ENCODE measurements at places on chromosomes 6 and 20. TPM values are rescaled to one million over a fixed set of nuclear protein-coding genes. Genes with fewer than 3 reads are reported as not detected.

DNA sequence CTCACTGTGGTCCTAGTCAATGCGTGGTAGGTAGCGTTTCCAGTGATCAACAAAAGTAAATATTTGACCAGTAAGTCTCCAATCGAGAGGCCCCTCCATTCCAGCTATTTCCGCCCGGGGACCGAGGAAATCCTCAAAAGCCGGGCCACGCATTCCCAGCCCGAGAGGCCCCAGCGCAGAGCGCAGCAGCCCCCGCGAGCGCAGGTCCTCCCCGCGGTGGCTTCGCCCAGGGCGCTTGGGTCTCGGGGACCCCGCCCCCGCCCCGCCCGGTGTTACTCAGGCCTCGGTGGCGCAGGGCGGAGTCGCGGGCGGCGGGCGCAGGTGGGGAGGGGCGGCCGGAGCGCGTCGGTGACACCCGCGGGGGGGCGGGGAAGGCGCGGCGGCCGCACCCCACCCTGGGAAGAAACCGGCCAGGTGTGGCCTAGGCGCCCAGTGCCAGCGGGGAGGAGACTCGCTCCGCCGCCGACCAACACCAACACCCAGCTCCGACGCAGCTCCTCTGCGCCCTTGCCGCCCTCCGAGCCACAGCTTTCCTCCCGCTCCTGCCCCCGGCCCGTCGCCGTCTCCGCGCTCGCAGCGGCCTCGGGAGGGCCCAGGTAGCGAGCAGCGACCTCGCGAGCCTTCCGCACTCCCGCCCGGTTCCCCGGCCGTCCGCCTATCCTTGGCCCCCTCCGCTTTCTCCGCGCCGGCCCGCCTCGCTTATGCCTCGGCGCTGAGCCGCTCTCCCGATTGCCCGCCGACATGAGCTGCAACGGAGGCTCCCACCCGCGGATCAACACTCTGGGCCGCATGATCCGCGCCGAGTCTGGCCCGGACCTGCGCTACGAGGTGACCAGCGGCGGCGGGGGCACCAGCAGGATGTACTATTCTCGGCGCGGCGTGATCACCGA, at the start of gene DSP:
TSS of gene DSP (plus strand) at position 497 of the 890 bp plus-strand sequence. CDS start at position 742, 245 bp downstream.
- DNase-seq = peak; percentile 41

DNA sequence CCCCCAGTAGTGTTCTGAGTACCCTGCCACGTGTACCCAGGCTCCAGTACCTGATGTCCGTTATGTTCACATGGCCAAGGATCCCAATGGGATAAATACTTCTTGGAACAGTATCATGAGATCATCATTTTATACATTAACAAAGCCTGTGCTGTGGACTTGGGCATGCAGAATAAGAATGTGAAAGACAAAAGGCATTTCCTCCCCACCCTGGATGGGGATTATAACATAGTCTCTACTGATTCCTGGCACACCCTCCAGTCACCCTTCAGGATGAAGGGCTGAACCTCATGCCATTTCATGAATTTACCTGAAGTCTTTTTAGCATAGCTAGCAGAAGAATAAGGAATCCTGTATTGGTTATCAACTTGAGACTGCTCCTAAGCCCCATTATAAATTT, 2.8 kb downstream of the TNFRSF21 start:
- no peak for DNase-seq

DNA sequence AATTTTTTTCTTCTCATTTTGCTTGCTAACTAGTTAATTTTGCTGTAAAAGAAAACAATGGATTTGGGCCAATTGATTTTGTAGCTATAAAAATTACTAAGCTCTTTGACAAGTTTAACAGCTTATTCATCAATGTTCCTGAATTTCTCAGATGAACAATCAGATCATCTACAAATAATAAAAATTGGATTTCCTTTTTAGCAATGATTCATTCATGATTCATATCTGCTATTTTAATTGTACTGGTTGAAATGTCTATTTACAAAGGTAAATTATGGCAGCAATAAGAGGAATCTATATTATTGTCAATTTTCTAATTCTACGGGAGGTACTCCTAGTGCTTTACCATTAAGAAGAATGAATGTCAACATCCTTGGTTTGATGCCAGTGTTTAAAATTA, 178.8 kb upstream of the BTBD3 start:
- DNase-seq = no peak

GRCh38 chr20:44659931-44660330, 8.4 kb upstream of the ADA start:
- DNase-seq = no peak

The PDE7B gene
- total RNA-seq = not detected

The KHDC1 gene
- 6.4 TPM for total RNA-seq

The SKIC2 gene
- total RNA-seq = 29.9 TPM

The HMGCLL1 gene
- total RNA-seq = not detected

GRCh38 chr6:135113860-135114259, 59.2 kb upstream of the HBS1L start:
- no peak for DNase-seq

The C6orf163 gene
- 0.72 TPM for total RNA-seq

- peak; percentile 99 for DNase-seq
These were observed 21.9 kb downstream of the SGK1 start for GRCh38 chr6:134295953-134296553.

- peak; percentile 2 for DNase-seq
These were observed 912 bp upstream of the OR12D3 start for GRCh38 chr6:29376003-29376402.

GRCh38 chr20:2805689-2806350, 5.4 kb upstream of the CPXM1 start:
- DNase-seq = no peak

GRCh38 chr6:15363523-15364400, 117.9 kb downstream of the JARID2 start:
- no peak for DNase-seq

- no peak for DNase-seq
These were observed 55.6 kb downstream of the EZR start for GRCh38 chr6:158763434-158764182.

DNA sequence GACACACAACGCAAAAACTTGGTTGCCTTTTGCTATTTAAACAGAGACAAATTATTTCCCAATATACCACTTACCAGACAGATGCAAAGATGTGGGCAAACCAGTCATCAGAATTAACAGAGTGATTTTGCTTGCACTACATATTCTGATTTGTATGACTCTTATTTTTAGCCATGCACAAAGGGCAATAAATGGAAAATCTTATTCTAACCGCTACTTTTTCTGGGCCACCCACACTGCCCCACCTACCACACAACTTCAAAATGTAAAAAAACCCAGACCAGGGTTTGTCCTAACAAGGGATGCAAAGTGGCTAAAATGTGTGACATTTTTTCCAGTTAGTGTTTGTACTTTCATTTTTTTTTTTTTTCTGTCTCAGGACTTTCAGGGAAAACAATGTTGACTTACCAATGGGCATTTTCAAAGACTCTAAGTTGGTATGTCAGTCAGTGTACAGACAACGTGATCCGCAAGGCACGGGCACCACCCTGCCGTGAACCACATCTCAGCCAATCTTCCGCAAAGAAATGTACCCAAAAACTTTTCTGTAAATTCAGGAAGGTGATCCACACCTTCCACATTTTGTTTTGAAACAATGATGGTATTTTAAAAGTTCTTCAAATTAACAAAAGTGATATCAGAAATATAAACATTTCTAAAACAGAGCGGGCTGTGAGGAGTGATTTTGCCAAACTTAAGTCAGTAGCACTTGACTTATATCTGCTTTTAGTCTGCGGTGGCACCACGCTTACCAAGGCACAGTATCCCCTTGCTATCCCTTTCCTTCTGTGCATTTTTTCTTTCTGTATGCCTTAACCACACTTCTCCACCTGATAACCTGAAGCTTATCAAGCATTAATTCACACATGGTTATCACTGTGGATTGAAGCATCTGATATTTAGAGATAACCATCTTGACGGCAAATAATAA, 185.6 kb downstream of the GJA10 start:
- no peak for DNase-seq

The TTK gene
- 63.1 TPM for total RNA-seq

The DNAH8 gene
- not detected for total RNA-seq

The HLA-DQB1 gene
- total RNA-seq = not detected

DNA sequence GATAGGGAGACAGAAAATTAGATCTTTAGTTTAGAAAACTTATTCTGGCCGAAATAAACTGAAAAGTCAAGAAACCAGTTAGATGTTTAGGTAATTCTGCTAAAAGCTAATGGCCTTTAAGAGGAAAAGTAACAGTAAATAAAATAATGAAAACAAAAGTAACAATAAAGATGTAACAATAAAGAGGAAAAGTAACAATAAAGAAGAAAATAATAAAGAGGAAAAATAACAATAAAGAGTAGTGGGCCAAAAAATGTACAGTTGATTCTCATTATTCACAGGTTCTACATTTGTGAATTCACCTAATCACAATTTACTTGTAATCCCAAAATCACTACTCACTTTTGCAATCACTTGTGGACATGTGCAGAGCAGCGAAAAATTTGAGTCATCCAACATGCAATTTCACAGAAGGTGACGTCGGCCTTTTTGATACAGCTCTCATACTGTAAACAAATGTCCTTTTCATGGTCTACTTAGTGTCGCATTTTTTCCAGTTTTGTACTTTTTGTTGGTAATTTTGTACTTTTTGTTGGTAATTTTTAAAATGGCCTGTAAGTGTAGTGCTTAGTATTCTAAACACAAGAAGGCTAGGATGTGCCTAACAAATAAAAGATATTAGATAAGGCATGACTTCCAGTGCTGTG, 24.0 kb downstream of the HBS1L start:
- DNase-seq = no peak

DNA sequence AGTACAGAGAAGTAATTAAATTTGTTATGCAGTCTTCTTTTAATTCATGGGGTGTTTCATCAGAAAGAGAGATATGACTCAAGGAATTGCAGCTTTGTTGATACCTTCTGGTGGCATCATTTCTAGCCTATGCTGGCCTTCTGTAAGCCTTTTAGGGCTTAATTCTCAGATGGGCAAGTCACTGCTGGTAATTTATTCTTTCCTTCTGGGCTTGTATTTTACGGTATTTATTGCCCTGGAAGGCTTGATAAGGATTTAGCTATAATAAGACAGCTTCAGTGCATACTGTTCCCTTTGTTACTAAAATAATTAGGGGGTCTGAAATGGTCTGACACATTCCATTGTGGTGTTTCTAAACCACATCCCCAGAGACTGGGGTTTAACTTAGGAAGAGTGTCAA, 57.9 kb upstream of the EMILIN3 start:
- DNase-seq = peak; percentile 72

- DNase-seq = no peak
These were observed 2.5 kb downstream of the CGA start for GRCh38 chr6:87092435-87092834.

The PBOV1 gene
- not detected for total RNA-seq

The RBBP9 gene
- 57.2 TPM for total RNA-seq

GRCh38 chr6:145733810-145734209, 1.5 kb downstream of the EPM2A start:
- DNase-seq = peak; percentile 21

DNA sequence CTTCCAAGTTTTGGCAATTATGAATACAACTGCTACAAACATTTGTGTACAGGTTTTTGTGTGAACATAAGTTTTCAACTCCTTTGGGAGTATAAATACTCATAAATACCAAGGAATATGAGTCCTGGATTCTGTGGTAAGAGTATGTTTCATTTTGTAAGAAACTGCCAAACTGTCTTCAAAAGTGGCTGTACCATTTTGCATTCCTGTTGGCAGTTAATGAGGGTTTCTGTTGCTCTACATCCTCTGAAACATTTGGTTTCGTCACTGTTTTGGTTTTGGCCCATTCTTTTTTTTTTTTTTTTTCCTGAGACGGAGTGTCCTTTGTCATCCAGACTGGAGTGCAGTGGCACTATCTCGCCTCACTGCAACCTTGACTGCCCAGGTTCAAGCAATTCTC, 8.5 kb downstream of the AP5S1 start:
- no peak for DNase-seq

DNA sequence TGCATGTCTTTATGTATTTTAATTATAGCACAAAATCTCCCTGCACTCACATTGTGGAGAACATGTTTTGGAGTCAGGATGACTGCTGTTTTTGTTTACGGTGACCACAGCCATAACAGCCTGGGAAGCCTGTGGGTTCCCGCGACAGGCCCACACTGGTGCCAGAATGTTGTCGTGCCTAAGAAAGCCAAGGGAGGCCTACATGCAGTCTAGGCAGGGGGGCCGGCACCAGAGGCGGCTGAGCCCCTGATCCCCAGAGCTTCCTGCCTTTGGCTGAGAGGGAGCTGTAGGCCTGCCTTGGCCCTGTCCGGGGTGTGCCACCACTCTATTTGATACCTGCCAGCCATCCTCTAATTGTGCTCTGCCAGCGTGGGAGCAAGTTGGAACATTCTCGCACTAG, 46.7 kb downstream of the TBC1D7 start:
- no peak for DNase-seq

GRCh38 chr6:6559994-6560570, 28.4 kb upstream of the LY86 start:
- no peak for DNase-seq

GRCh38 chr6:92124200-92124651, 1295.1 kb downstream of the EPHA7 start:
- DNase-seq = peak; percentile 0

DNA sequence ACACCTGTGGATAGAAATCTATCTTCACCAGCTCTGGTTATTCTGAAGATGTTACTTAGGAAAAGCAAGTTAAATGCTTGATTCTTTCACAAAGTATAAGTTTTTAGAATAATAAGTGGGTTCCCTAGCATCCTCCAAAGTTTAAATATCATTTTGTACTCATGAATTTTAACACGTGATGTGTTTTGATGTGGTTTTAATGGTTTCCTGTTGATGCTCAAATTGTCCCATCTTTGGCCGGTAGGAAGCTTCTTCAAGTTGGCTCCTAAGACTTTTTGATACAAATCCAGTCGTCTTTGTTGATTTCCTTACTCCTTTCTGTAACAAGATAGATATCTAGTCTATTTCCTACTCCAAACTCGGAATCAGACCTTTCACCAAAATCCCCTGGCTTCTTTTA, 94.5 kb upstream of the STXBP5 start:
- DNase-seq = no peak

The ENPP1 gene
- 5.6 TPM for total RNA-seq

GRCh38 chr6:16999491-17000436, 102.1 kb upstream of the STMND1 start:
- no peak for DNase-seq

GRCh38 chr6:5942591-5942990, 64.1 kb downstream of the NRN1 start:
- peak; percentile 67 for DNase-seq

DNA sequence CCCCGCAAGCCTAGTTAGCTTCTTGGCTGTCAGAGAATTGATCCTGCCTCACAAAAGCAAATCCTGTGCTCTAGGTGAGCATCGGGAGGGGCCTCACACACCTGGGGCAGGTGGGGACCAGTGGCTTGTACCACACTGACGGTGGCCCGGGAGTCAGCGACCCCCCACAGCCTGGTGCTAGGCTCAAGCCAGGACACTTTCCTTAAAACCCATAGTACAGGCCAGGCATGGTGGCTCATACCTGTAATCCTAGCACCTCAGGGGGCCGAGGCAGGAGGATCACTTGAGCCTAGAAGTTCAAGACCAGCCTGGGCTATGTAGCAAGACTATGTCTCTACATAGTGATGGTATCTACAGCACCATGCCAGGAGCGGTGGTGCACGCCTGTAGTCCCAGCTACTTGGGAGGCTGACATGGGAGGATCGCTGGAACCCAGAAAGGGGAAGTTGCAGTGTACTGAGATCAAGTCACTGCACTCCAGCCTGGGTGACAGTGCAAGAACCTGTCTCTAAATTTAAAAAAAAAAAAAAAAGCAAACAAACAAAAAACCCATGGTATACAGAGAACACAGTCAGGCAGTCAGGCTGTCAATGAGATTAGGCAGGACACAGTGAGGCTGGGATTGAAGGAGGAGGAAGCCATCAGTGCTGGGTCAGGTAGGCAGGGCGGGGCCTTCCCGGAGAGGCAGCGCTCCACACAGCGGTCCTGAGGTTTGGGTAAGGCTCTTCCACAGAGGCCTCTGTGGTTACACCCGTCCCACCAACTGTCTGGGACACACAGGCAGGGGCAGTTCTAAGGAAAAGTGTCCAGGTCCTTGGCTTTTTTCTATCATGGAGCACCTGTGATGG, 41.3 kb downstream of the SYNJ2 start:
- DNase-seq = no peak

All from A172 (cell line).